ENCODE measurements at places on chromosomes 3 and 15. TPM values are rescaled to one million over a fixed set of nuclear protein-coding genes. Genes with fewer than 3 reads are reported as not detected.

AZI2 gene
- 20.8 TPM for total RNA-seq

GHRL gene
- 2.8 TPM for total RNA-seq

SENP8 gene
- total RNA-seq: 1.6 TPM

HYAL1 gene
- total RNA-seq: 0.73 TPM

PCOLCE2 gene
- not detected for total RNA-seq

ACP3 gene
- total RNA-seq: 0.95 TPM

Data from activated B cell treated with CpG ODN at 0.5 μM for 24 hours (primary cell).